Activated CD4-positive, alpha-beta T cell treated with anti-CD3 and anti-CD28 coated beads for 4 hours (primary cell): ENCODE measurements at places on chromosomes 12 and 14.

GRCh38 chr14:99062216-99062615 lies 209.8 kb downstream of the BCL11B start:
- DNase-seq, result no peak

- no peak for DNase-seq
Observed at GRCh38 chr12:80858356-80858755, 79.4 kb downstream of the LIN7A start.

DNA sequence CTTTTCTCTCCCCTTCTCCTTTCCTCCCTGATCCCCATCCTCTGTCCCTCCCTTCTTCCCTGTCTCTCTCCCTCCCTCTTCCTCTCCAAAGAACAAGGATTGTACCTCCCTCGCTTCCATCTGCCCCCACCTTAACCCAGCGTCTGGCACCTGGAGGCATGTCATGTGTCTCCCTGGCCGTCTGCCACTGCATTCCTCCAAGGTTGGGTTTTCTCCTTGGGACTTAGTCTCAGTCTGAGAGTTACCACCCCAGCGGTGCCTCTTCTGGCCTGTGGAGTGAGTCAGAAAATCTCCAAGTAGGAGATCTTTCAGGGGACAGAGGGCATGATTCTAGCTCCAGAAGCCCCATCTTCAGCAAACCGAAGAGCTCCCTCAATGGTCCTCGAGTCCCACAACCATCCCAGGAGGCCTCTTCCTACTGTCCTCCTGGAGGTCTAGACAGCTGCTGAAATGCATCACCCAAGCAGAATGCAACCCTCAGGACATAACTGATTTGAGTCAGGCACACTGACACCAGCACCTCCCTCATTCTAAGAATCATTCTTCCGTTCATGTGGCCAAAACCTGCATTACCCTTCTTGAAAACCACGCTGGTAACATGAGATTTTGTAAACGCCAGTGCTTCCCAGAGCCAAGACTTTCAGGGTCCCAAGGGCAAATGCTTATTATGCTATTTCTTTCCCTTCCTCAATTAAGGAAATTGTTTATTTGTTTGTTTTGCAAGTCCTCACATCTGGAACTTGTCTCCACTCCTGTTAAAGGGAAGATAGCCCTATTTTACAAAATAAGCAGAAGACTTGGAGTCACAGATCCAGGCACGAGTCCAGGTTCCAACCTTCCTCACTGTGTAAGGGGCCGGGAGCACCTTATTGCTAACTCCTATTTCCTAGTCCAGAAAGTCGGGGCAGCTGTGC lies 463.2 kb downstream of the BCL11B start:
- no peak for DNase-seq

GRCh38 chr12:104929977-104930376 lies 28.1 kb downstream of the SLC41A2 start:
- no peak for DNase-seq

DNA sequence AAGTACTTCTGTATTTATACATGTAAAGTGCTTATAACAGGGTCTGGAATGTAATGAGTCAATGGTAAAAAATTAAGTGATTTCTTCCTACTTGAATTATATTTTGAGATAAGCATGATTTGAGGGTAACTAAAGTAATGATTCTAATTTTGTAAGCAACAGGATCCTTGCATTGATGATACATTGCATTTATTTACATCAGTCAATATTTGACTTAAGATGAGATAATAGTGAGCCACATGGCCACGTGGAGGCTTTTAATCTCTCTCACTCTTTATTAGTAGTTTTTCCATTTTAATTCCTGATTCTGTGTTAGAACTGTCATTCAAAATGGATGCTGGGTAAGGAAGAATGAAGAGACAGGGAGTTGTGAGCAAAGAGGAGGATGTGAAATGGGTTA lies 298.1 kb upstream of the PRICKLE1 start:
- DNase-seq, result no peak

- no peak for DNase-seq
Observed at GRCh38 chr12:82867762-82868500, 181.2 kb downstream of the TMTC2 start.

DNA sequence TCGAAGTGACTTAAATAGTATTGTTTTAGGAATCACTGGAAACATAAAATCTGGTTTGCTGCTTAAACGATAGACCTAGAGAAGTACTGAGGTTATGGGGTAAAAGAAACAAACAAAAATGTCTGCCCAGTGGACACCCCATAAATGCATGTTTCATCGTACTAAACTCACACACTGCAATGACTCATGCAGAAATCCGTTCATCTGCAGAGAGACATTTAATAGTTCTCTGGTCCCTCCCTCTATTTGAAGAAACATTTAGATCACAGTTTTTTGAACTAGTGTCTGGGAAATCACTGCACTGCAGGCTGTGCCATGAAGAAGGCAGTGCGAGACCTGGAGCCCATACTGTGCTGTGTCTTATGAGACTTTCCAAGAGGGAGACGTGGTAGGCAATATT lies 25.5 kb downstream of the SLC17A8 start:
- no peak for DNase-seq

DNA sequence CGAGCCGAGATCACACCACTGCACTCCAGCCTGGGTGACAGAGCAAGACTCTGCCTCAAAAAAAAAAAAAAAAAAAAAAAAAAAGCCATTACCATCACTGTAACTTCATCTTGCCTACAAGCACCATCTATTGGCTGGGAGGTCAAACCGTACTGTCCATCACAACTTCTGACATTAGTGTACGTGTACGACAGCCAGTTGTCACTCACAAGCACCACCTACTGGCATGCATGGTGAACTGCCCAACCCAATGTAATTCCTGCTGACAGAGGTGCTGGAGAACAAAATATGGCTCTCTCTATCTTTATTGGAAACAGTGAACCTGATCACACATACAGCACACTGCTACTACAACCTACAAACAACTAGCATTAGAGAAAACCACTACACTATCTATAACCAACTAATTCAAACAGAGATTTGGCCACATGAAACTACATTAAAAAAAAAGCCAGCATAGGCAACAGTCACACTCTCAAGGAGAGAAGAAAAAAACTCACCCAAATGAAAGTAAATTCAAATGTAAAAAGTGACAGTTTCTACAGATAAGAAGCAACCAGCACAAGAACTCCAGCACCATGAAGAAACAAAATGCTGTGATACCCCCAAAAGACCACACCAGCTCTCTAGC lies 82.3 kb downstream of the PUS7L start:
- DNase-seq, result no peak

DNA sequence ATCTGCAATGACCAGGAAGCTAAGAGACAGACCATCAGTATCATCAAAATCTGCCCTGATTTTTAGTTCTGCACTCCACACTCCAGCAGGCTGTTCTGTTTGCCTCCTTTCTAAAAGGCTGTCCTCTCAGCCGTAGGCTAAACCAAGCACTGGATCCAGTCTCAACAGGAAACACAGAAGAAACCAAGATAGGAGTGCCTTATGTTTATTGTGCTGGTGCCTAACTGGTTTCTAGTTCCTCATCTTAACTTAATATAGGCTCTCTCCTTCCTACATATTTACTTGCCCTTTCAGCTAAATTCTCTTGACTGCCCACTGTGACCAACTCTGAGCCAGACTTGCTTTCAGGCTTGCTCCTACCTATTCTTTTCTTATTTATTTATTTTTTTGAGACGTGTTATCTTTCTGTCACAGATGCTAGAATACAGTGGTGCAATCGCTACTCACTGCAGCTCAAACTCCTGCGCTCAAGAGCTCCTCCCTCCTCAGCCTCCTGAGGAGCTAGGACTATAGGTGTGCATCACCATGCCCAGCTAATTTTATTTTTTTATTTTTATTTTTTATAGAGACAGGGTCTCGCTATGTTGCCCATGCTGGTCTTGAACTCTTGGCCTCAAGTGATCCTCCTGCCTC lies 30.8 kb downstream of the GALNT4 start:
- DNase-seq, result no peak

GRCh38 chr12:49560695-49561094 lies 7.2 kb downstream of the MCRS1 start:
- no peak for DNase-seq

- no peak for DNase-seq
Observed at GRCh38 chr12:19848421-19848820, 409.1 kb downstream of the AEBP2 start.

DNA sequence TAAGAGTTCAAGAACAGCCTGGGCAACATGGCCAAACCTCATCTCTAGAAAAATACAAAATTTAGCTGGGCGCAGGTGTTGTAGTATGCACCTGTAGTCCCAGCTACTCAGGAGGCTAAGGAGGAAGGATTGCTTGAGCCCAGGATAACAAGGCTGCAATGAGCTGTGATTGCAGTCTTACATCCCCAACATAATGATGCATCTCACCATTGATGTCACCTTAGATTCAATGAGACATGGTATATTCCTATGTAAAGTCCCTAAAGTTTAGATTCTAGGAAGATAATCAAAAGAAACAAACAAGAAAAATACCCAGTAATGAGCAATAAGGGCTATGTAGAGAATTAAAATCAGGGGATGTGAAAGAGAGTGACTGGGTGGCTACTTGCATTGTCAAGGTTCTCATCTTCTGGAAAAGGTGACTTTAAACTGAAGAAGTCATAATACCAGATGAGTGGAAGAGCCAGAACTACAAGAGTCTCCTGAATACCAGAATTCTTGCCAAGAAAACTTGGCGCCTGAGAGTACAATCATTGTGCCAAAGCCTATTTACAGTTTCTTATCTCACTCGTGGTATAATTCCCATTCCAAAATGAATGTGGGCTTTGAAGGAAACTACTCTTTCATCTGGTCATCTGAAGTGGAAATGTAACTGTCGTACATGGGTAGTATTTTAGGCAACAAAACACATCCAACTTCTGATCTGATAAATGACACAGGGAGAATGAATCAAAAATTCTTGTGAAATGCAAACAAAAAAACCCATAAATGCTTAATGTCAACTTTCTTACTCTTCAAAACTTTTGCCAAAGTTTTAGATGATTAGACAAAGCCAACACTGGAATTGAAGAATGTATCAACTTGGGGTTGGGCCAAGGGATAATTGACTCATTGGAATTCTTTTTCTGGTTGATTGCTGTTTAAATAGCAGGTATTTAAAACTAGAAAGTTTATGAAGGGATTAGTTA lies 81.1 kb upstream of the ST8SIA1 start:
- DNase-seq, result no peak
